ENCODE measurements at places on chromosomes 13 and 19.

DNA sequence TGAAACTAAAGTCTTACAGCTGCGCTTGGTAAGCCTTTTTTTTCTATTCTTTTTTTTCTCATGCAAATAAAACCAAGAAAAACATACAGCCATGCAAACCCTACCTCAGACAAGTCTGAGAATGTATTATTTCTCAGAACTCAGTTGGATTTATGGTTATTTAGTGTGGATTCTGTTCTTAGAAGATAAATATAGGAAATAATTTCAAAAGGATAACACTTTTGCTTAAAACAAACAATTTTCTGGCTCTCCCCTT is 40.7 kb upstream of the TNFSF11 start:
- no peak for DNase-seq

DNA sequence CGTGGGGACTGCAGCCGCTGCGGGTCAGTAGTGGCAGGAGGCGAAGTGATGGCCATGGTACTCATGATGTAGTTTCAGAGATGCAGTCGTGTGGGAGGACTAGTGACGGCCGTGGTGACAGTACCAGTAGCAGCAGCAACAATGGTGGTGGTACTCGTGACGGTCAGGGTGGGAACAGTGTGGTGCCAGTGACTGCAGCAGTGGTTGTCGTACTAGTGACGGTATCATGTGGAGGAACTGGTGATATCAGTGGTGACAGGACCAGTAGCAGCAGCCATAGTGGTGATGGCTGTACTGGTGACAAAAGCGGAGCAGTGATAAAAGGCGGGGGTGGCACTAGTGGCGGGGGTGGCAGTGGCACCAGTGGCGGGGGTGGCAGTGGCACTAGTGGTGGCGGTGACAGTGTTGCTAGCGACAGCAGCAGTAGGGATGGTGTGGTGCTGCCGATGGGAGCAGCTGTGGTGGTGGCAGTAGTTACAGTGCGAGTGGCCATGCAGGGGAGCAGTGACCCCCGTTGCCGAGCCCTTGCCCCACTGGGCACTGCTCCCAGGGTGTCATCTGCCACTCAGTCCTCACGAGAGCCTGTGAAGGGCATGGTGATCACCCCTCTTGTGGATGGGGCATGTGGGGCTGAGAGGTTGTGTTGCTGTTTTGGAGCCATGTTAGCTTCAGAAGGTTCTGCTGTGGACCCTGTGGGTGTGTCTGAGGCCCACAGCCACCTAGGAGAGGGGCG is 22.7 kb downstream of the ADPRHL1 start:
- no peak for DNase-seq

- no peak for DNase-seq
These were observed 3.2 kb downstream of the MAP2K2 start for GRCh38 chr19:4120559-4121272.

DNA sequence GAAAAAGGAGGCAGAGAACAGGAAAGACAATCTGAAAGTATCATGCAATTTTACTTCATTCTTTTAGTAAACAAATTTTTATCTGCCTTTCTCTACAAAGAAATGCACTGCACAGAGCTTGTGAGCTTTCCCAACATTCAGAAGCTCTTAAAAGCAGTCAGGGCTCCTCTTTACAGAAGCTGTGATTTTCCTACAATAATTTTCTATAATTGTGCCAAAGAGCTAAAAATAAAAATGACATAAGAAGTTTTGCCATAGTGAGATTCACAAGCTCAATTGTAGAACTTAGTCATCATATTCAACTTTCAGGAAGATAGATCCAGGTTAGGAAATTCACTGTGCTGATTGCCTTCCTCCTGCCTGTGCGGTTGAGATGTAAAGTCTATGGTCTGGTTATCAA is 341.4 kb downstream of the PCDH9 start:
- no peak for DNase-seq

- DNase-seq, result no peak
These were observed 9.3 kb downstream of the ZNF444 start for GRCh38 chr19:56150358-56150757.

GRCh38 chr19:6115992-6116391 is 5.7 kb upstream of the RFX2 start:
- DNase-seq, result no peak

Data from stimulated activated CD4-positive, alpha-beta T cell treated with anti-CD3 and anti-CD28 coated beads, Interleukin-15, amount 100 ng/mL, for 48 hours (primary cell).